ENCODE measurements at places on chromosomes 5 and 9.

DNA sequence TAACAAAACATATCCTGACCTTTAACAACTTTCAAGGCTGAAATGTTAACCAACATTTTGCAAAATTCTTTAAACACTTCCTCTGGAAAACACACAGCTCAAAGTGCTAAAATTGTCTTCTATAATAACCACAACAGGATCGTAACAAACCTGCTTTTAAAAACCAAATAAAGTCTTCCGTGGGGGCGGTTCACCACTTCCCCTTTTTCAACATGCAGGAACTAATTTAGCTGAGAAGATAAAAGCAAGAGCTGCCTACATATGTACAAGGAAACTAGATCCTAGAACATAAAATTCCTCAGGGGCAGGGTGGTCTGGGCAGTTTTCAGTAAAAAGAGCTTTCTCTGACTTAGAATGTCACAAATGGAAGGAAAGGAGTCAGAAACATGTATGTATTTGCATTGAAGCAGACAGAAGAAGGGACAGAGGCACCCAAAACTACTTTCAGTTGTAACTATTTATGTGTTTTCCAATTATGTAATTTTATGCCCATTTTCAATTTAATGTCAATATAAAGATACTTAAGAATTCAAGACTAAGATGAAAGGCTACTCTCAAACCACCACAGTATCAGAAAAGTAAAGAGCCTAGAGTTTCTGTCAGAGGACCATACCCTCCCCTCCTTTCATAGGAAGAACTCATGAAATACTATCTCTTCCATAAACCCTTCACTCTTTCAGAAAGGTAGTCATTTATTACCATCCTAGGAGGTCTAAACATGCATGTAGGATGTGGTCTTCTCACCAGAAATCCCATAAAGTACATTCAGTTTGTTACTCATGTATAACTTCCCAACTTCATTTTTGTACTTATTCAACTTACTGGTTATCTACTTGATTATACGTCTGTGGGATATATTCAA lies 185.9 kb upstream of the RASA1 start:
- DNase-seq = no peak

GRCh38 chr5:140977003-140977402 lies 10.7 kb downstream of the PCDHAC2 start:
- no peak for DNase-seq

GRCh38 chr5:154176181-154176580 lies 14.4 kb upstream of the GALNT10 start:
- DNase-seq = peak; percentile 83

DNA sequence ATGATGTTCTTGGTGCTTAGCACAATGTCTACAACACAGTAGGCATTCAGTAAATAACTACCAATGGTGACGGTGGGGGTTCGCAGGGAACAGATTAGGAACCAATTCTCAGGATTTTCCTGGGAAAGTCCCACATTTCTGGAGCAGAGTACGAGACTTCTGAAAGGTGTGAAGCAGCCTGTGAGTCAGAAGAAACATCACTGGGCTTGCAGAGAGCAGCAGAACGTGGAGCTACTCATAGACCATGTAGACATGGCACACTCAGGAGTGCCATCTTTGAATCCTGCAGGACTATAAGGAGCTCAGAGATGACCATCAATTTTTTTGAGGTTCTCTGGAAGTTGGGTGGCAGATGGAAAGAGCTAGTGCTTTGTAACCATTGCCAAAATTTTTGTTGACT lies 106.6 kb upstream of the ANKRD55 start:
- DNase-seq = no peak

GRCh38 chr5:14405267-14405666 lies 176.3 kb upstream of the OTULINL start:
- DNase-seq = no peak

- DNase-seq = no peak
These were observed 1.3 kb downstream of the HINT2 start for GRCh38 chr9:35813434-35814105.

DNA sequence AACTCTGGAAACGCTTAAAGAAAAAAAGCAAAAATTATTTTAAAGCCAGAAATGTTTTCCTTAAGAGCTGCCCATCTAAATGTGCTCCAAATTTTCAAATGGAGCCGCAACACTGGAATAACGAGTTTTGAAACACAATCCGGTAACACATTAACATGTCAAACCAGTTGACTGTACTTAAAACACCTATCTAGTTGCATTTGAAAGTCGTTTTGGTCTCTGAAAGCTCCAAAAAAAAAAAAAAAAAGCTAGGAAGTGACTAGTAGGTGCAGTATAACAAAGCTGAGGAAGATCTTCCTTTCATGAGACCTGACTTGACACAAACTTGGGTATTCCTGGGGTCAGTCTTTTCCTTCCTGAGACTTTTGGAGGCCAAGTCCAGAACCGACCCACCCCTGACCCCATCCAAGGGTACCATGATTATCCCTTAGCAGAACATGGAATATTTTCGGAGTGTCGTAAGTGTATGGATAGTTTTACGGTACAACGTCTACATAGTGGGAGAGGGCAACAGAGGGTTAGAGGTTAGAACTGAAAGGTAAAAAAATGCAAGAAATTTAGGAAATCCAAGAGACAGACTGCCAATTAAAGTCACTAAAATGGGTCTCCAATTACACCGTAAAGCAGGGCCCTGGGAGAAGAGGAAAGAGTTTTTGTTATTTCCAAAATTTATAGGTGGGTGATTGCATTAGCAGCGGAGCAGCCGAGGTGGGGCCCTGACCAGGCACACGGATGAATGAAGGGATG lies 812 bp downstream of the CETN3 start:
- DNase-seq = no peak

DNA sequence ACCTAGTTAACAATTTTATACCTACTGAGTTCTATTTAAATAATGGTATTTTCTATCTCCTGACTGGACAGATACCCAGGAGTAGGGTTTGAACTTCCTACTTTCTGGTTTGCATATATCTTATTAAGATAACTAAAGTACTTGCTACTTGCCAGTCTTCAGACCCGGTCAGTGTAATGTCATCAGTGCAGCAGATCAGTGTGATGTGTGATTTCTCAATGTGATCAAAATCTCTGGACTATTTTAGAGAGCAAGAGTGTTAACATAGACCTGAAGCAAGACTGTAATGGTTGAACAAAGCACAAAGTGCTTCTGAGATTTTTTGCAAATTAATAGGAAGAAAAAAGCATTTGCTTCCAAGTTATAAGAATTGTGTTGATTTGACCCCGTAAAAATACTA lies 6.8 kb downstream of the TMEM38B start:
- no peak for DNase-seq

DNA sequence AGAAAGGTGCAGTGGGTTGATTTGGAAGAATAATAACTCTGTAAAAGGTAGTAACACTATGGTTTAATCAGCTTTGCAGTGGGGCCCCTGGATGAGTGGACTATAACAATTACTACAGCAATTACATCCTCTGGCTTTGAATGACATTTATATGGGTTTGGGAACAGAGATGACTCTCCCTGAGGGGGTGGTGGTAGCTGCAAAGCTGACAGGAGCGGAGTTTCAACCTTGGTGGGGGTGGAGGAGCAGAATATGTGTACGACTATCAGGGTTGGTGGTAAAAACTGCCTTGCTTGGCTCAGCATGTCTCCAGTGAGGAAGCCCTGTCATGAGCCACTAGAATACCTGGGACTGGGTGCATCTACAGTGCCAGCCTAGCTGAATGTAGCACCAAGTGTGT lies 28.3 kb upstream of the NR3C1 start:
- DNase-seq = no peak

- no peak for DNase-seq
These were observed 111.1 kb downstream of the WNK2 start for GRCh38 chr9:93295031-93295430.
